Suppressor macrophage (primary cell): ENCODE measurements at places on chromosomes 5 and 9.

- DNase-seq: no peak
Measured at GRCh38 chr9:99980598-99980997, 74.1 kb downstream of the STX17 start.

- DNase-seq: peak; percentile 15
Measured at GRCh38 chr5:16709691-16710433, 93.1 kb upstream of the RETREG1 start.

GRCh38 chr5:127243011-127243410, 47.6 kb upstream of the MEGF10 start:
- DNase-seq: no peak

GRCh38 chr5:56433039-56433617, 200.0 kb upstream of the ANKRD55 start:
- no peak for DNase-seq

DNA sequence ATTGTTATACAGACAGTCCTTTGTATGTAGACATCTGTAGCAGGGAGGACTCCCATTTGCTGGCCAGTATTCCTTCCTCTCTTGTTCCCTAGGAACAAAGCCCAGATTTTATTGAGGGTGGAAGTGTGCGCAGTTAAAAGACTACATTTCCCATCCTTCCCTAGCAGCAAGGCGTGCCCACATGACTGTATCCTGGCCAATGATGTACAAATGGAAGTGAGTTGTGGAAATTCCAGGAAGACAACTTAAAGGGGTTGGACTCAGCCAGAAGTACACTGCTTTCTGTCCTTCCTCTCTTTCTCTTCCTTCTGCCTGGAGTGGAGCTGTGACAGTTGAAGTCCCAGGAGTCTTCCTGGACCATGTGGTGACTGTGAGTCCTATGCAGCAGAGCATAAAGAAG, 89.0 kb downstream of the HRH2 start:
- DNase-seq: no peak

DNA sequence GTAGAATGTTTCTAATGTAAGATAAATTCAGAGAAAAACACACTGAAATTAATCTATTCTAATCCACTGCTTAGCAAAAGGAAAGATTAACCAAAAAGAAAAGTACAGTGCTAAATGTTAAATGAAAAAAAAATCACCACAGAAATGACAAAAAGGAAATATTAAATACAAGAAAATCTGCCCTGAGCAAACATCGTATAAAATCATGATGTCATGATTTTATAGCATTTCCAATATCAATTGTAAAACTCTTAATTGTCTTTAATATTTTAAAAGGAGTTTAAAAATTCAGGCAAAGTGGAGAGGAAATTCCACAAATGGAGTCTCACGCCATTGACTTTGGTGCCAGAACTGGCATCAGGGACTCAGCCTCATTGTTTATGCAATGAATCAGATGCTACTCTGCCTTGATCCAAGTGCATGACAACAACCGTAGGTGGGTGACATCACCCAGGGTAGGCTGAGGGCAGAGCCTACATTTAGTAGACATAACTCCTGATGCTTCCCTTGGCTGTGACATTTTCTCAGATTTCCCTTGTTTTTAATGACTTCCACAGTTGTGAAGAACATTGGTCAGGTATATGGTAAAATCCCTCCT, 696.8 kb downstream of the SEMA5A start:
- no peak for DNase-seq

GRCh38 chr5:43376496-43377140, 35.6 kb downstream of the CCL28 start:
- DNase-seq: peak; percentile 35
